ENCODE measurements at places on chromosomes 7 and 10. TPM values are rescaled to one million over a fixed set of nuclear protein-coding genes. Genes with fewer than 3 reads are reported as not detected.

Gene FGFBP3
- 18.4 TPM for total RNA-seq

Gene EPHB6
- 36.9 TPM for total RNA-seq

Gene AKR1C3
- total RNA-seq = 12.0 TPM

Gene NKX2-3
- total RNA-seq = not detected
